Mesothelial cell of epicardium (in vitro differentiated cells): ENCODE measurements at places on chromosomes 1 and 21.

GRCh38 chr1:229536982-229537381 is 21.5 kb downstream of the ABCB10 start:
- no peak for DNase-seq
- no peak overlapping the region for H3K4me3 ChIP-seq
- peaks cover 43% of the 10 kb centered on the region for H3K36me3 ChIP-seq
- H3K4me1 ChIP-seq, result no peaks in the 10 kb centered on the region
- no peaks in the 10 kb centered on the region for H3K27me3 ChIP-seq

DNA sequence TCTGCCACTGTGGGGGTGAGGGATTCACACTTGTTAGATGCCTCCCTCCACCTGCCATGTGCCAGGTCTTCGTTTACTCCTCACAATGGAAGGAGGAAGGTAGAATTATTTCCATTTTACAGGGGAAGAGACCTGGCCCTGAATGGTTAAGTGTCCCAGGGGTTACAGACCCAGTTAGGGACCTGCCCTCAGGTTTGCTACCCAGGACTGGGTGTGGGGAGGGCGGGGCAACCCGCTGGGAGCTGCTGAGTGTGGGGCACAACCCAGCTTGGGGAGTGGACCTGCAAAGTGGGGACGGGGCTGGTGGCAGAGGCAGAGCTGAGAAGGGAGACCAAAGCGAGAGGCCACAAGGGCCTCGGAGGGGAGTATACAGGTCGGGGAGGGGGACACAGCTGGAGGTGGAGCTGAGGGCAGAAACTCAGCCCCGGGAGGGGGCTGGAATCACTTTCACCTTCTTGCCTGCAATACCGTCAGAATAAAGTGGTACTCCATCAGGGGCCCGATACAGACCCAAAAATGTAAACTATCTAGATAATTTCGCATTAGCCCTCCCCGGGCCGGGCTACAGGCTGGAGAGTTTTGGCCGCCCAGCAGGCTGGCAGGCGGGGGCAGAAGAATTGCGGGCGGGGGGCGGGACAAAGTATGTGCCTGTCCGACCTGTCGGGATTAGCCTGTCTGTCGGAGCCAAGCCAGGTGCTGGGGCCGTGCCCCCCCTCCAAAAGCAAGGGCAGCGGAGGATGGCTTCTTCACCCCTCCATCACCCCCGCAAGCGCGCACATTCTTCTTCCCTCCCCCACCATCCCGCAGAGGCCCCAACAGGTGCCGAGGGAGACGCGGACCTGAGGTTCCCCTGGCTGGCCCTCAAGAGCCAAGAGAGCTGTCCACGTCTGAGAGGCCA is 1.4 kb downstream of the RSPO1 start:
- no peak for DNase-seq
- H3K27me3 ChIP-seq, result peaks cover 60% of the 10 kb centered on the region
- no peak overlapping the region for H3K27ac ChIP-seq
- peak overlapping the region; percentile 39 for H3K4me3 ChIP-seq

GRCh38 chr1:98102345-98103030 is 181.7 kb upstream of the DPYD start:
- no peak overlapping the region for H3K4me3 ChIP-seq
- H3K4me1 ChIP-seq, result peaks cover 9% of the 10 kb centered on the region
- H3K27me3 ChIP-seq, result no peaks in the 10 kb centered on the region
- no peak for DNase-seq
- no peak overlapping the region for H3K27ac ChIP-seq

DNA sequence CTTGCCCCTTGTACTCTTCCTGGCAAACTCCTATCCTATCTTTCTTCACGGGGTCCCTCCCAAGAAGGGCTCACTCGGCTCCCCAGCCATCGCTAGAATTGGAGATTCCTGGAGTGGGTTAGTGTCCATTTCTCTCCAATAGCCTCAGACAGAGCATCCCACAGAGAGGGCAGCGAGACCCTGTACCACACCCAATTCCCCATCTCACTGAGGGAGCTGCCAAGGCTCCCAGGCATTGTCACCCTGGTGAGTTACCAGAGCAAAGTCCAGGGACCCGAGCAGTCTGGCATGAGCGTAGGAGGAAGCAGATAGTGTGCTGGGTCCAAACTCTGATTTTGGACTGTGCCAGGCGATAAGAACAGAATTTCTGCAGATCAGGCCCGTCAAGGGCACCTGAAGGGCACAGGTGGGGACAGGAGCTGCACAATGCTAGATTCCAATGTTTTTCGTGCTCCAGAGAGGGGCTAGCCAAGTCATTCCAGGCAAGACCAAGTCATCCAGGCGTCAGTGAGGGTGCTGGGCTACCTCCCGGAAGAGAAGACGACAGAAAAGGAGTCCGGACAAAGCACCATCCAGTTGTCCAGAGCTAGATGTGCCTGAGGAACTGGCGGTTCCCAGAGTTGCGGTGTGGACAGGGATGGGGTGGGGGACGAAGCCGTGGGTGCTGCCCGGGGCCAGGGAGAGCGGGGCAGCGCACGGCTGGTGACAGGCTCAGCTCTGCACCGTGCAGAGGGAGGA is 15.3 kb downstream of the AKR7A3 start:
- H3K4me1 ChIP-seq, result no peaks in the 10 kb centered on the region
- DNase-seq, result no peak
- no peaks in the 10 kb centered on the region for H3K27me3 ChIP-seq

DNA sequence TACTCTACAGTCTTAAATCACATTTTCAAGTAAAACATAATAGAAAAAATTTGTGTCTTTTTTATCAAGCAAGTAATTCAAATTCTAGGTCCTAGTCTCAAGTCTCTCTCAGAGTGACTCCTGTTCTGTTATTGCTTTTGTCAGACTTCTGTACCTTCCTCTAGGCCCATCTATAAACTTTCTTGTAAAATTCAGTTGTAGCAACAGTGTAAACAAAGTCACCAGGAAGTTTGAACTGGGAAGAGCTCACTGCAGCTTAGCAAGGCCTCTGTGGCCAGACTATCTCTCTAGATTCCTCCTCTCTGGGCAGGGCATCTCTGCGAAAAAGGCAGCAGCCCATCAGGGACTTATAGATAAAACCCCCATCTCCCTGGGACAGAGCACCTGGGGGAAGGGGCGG is 13.5 kb upstream of the ZNF678 start:
- H3K27ac ChIP-seq, result no peak overlapping the region
- no peak overlapping the region for H3K4me3 ChIP-seq
- DNase-seq, result no peak
- no peaks in the 10 kb centered on the region for H3K27me3 ChIP-seq
- H3K4me1 ChIP-seq, result no peaks in the 10 kb centered on the region

DNA sequence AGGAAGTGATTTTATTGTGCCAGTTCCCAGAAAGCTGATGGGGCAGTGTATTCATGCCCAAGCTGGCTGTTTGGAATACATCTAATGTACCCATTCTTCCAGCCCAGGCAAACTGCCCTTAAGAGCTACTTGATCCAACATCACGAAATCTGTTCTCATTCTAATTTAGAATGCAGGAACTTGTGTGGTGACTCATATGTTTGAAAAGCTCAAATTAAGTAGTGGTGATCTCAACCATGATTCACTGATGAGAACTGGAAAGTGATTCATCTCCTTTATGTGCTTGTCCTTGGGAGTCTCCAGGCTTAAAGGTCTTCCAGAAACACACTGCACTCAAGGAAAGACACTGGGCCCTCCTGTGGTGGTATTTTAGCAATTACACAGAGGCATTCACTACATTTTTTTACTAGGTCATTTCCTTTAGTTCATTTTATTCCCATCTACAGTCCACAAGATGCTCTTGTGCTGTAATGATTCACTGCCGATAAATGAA is 65.4 kb downstream of the RPE65 start:
- no peaks in the 10 kb centered on the region for H3K36me3 ChIP-seq
- DNase-seq, result no peak
- no peak overlapping the region for H3K27ac ChIP-seq
- no peaks in the 10 kb centered on the region for H3K27me3 ChIP-seq

GRCh38 chr1:183370399-183371058 is 47.7 kb downstream of the NMNAT2 start:
- H3K4me1 ChIP-seq, result peaks cover 9% of the 10 kb centered on the region

DNA sequence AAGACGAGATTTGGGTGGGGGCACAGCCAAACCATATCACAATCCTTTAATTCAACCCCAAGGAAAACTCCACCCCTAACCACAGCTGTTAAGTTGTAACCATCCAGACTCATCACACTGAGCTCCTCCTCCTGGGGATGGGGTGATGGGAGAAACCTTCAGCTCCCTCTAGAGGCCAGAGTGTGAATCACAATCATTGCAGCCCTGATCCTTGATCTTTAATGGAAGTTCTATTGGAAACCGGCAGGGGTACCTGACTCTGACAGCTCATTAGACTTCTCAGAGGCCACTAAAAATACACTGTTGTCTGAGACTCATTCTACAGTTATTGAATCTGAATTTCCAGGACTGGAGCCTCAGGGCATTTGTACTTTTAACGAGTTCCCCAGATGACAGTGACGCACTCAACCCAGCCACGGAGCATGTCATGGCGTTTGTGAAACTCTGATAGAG is 127.2 kb downstream of the IGSF21 start:
- H3K4me3 ChIP-seq, result no peak overlapping the region
- DNase-seq, result no peak
- H3K27ac ChIP-seq, result no peak overlapping the region
- H3K36me3 ChIP-seq, result no peaks in the 10 kb centered on the region
- peaks cover 52% of the 10 kb centered on the region for H3K27me3 ChIP-seq
- H3K4me1 ChIP-seq, result no peaks in the 10 kb centered on the region

DNA sequence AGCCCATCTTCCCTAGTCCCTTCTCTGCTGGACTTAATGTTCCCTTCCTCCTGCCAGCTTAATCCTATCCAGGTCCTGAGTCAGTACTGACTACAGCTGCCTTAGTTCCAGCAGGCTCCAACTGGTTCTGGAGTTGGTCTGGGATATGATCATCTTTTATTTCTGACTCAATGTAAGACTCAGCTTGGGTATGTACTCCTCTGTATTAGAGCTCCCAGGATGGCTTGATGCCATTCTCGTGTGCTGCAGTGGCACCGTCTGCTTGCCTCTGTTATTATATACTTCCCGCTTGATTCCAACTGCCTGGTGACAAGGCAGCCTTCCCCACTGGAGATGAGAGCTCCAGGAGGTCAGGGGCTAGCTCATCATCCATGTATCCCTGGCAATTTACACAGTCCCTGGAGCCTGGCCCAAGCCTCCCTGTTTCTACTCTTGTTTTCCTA is 164.4 kb upstream of the DPT start:
- peaks cover 4% of the 10 kb centered on the region for H3K4me1 ChIP-seq
- no peak overlapping the region for H3K27ac ChIP-seq
- no peak overlapping the region for H3K4me3 ChIP-seq

GRCh38 chr1:241274693-241275092 is 82.3 kb downstream of the RGS7 start:
- no peak overlapping the region for H3K27ac ChIP-seq
- H3K4me1 ChIP-seq, result no peaks in the 10 kb centered on the region
- no peaks in the 10 kb centered on the region for H3K27me3 ChIP-seq
- no peak overlapping the region for H3K4me3 ChIP-seq
- peaks cover 10% of the 10 kb centered on the region for H3K36me3 ChIP-seq
- no peak for DNase-seq

GRCh38 chr1:54885807-54886723 is 930 bp downstream of the DHCR24 start:
- H3K4me3 ChIP-seq, result peak overlapping the region; percentile 93
- peak overlapping the region; percentile 94 for H3K27ac ChIP-seq
- no peak for DNase-seq
- peaks cover 48% of the 10 kb centered on the region for H3K4me1 ChIP-seq

DNA sequence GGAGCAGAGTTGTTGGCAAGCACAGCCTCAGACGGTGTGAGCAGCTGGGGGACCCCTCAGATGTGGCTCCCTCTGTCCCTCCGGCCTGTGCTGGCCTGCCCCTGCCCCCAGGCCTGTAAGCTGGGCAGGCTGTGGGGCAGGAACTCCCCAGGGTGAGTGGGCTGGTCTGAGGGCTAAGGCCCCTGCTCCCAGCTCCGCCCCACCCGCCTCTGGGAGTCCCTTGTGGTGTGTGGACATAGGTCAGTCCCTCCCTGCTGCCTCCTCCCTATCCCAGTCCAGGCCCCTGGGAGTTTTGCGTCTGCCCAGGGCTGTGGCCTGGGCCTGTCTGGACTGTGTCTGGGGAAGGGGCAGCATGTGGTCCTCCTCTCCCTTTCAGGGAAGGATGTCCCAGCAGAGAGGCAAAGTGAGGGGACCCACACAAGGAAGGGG is 3.6 kb upstream of the VWA1 start:
- DNase-seq, result no peak
- peaks cover 53% of the 10 kb centered on the region for H3K4me1 ChIP-seq
- no peaks in the 10 kb centered on the region for H3K36me3 ChIP-seq
- no peaks in the 10 kb centered on the region for H3K27me3 ChIP-seq
- H3K27ac ChIP-seq, result peak overlapping the region; percentile 89

DNA sequence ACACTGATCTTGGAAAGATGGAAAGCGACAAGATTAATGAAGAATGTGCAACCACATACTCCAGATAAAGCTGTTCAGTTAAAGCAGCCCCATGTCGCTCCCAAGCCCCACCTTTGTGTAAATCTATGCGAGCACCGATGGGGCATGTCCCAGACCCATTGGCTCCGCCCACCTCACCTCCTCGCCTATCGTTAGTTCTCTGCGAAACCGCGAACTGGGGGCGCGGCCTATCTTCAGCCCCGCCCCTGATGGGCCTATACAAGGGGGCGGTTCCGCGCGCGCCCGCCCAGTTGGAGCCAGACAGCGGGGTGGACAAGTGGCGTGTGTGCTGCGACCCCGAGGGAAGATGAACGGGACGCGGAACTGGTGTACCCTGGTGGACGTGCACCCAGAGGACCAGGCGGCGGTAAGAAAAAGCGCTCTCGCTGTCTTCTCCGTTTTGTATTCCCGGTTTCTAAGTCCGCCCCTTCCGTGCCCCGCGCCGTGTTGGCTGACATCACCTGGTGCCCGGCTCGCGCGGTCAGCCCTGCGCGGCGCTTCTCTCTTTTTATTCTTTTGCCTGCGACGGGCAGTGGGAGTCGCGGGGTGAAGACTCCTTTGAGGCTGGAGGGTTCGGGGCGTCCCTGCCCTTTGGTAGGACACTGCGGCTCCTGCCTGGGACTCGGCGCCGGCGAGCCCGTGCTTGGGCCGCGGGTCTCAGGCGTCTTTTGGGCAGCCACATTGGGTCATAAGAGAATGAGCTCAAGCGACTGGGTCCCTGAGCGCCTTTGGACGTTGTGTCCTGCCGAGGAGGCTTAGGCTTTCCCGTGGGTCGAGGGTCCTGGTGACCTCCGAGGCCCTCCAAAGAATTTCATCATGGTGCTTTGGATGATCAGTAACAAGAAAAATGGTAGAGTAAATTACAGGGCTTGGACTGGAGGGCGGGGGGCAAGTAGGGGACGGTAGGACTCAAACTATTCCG is at the start of gene TUFT1:
Gene TUFT1 (plus strand): TSS at position 289 of the 961 bp plus-strand sequence. CDS start 58 bp downstream, at position 347.
- peak; percentile 90 for DNase-seq
- H3K4me1 ChIP-seq, result peaks cover 29% of the 10 kb centered on the region
- H3K27me3 ChIP-seq, result no peaks in the 10 kb centered on the region
- H3K4me3 ChIP-seq, result peak within 1 kb of the TSS; percentile 96
- H3K36me3 ChIP-seq, result peaks cover 7% of the 10 kb centered on the region

DNA sequence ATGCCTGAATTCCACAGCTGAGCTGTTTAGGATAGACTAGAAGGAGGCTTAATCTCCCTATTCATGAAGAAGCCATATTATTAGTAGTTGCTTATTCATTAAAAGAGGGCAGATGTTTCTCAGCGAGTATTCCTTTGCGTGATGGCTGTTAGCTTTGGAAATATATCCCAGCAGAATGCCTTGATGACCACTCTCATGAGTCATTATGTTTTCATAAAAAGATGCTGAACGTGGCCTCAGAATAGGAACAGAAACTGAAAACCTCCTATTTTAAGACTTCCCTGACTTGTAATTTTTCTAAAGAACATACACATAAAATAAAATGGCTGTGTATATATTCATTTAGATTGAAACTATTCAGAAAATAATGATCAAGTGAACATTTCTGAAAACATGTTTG is 9.6 kb upstream of the PLA2G4A start:
- no peak overlapping the region for H3K27ac ChIP-seq
- H3K36me3 ChIP-seq, result no peaks in the 10 kb centered on the region
